ENCODE measurements at places on chromosomes 6 and 20.

- DNase-seq, result no peak
Measured at GRCh38 chr6:1110164-1110563, 201.7 kb upstream of the FOXQ1 start.

GRCh38 chr6:69866770-69867638 lies 648 bp downstream of the COL19A1 start:
- DNase-seq, result no peak

DNA sequence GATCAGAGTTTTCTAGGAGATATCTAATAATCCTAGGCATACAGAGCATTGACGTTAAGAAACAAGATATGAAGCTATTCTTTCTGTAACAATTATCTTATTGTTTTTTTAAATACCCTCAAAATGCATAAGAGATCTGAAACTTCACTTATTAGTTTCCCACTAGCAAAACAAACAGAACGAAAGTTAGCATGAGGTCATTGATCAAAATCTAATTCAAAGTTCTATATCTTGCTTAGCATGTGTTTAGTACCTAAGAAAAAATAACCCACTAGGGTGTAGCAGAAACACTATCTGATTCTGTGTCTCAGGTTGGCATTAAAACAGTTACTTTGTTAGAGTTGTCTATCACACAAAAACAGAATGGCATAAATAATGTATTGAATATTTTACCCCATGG lies 1288.4 kb downstream of the EPHA7 start:
- no peak for DNase-seq

DNA sequence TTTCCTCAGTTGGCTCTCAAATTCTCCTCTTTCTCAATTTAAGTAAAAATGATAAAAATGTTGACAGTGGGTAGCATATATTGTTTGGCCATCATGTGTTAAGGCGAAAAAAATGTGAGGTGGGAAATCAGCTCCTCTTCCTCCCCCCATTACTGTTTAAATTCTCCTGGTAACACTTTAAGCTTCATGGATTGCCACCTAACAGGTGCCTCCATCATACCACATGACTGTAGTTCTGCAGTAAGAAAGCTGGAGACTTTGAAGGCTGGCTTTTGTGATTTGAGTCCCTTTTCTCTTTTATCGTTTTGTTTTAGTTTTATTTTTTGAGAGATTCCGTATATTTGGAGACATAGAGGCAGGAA lies 1.2 kb downstream of the ZFAND3 start:
- no peak for DNase-seq

GRCh38 chr20:34525709-34526416 lies 9.6 kb downstream of the DYNLRB1 start:
- DNase-seq, result peak; percentile 100

GRCh38 chr6:148169706-148170105 lies 172.9 kb upstream of the SASH1 start:
- DNase-seq, result no peak

GRCh38 chr6:36571122-36572043 lies 22.8 kb upstream of the SRSF3 start:
- DNase-seq, result no peak

- peak; percentile 78 for DNase-seq
Measured at GRCh38 chr20:62064770-62065673, 659 bp downstream of the TAF4 start.

DNA sequence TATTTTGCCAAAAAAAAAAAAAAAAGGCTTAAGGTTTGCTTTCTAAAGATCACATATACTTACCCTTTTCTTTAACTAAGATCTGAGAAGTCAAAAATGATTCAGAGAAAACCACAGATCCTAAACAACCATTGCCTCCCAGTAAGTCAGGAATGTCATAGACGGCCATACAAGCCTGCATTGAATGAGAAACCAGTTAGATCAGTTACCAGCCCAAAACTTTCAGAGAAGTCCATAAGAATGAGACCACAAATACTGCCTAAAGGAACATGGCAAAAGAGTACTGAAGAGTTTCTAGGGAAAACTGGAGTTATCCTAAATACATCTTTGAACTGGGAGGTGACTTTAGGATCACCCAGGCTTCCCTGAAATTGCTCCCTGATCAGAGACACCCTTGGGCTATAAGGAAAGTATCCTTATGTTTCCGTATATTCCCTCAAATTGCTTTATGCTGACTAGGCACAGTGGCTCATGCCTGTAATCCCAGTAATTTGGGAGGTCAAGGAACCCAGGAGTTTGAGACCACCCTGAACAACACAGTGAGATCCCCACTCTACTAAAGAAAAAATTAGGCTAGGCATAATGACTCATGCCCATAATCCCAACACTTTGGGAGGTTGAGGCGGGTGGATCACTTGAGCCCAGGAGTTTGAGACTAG lies 79.4 kb upstream of the SLC4A11 start:
- no peak for DNase-seq

DNA sequence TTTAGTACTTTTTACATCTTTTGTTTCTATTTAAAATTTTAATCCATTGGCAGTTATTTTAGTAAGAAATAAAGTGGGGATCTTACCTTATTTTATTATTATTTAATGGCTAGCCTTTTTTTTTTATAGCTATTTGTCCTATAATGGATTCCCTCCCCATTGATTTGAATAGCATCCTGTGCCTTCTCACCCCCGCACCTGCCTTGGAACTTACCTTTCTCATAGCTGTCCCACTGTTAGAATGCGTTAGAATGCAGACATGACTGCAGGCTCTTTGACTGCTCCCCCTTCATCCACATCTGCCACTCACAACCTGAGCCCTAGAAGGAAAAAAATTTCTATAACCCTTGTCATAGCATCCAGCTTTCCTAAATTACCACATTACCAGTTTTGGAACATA lies 9.1 kb downstream of the PKIB start:
- DNase-seq, result no peak

DNA sequence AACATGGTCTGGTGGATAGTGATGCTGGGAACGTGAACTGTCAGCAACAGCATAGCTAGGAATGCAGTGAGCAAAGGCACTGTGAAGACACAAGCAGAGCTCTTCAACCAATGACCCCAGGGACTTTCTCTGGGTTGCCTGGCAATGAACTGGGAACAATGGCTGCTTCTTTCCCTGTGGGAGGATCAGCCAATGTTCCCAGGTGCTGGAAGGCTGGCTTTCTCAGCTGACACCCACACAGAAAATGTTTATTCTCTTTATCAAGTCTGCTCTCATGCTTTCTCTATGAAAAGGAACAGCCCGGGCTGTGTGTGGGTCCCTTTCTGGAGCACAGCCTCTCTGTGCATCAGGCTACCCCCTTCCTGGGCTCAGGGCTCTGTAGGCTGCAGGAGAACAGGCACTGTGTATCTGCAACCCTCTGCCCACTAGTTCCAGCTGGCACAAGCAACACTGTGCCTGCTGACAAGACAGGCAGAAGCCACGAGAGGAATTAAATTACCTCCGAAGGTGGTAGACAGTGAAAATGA lies 54.2 kb downstream of the HFE start:
- no peak for DNase-seq

DNA sequence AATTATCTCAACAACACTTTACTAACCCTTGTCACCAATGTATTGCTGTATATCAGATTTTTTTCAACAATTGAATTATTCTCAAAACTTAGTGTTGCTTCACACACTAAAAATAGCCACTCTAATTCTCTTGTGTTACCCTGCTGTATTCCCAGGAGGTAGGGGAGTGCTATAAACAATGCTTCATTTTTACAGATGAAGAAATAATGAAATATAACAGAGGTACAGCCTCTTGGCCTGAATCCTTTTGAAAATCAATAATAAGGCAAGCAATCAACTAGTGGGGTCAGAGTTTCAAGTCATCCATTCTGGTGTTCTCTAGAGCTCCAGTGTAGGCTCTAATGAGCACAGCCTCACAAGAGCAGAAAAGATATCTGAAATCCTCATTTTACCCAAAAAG lies 10.9 kb downstream of the HIVEP2 start:
- DNase-seq, result no peak

DNA sequence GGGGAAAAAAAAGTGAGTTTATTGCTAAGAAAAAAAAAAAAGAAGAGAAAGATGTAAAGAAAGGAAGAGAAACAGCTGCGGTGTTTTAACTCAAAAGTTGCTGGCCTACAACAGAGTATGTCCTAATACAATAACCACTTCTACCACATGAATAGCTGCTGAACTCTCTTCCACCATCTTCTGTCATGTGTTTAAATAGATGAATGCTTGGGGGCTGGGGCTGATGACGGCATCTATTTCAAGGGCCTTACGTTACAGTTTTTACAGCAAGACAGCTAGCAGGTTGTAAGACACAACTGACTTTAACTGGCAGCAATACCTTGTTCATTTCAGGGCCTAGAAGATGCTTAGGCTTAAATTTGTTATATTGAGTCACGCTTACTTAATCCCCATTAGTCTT lies 50.4 kb downstream of the MAP3K7 start:
- DNase-seq, result no peak
